Left lung (tissue), 14 donors: ENCODE measurements at places on chromosomes 11 and 22.

DNA sequence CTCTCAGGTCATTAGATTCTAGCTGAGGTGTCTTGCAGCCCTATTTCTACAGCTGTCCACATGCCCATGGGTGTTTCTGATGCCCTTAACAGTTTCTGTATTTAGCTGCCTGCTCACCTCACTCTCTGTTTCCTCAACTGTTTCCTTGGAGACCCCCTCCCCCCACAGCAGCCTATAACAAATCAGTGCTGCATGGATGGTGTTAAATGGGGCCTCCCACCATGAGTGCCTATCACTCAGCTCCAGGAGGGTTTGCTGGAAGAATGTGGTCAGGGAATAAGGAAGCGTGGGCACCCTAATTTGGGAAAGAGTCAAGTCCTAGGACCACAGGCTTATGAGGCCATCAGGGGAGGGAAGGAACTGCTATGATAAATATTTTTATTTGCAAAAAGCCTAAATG lies 8.6 kb downstream of the KLHL35 start:
- peaks cover 14% of the 10 kb centered on the region for H3K36me3 ChIP-seq
- peaks cover 20% of the 10 kb centered on the region for H3K27me3 ChIP-seq
- no peaks in the 10 kb centered on the region for H3K4me1 ChIP-seq
- no peak overlapping the region for H3K4me3 ChIP-seq
- no peak overlapping the region for H3K27ac ChIP-seq

GRCh38 chr22:45860201-45860600 lies 116.8 kb downstream of the WNT7B start:
- no peak overlapping the region for H3K27ac ChIP-seq
- DNase-seq = no peak
- peaks cover 8% of the 10 kb centered on the region for H3K4me1 ChIP-seq
- H3K36me3 ChIP-seq = no peaks in the 10 kb centered on the region

DNA sequence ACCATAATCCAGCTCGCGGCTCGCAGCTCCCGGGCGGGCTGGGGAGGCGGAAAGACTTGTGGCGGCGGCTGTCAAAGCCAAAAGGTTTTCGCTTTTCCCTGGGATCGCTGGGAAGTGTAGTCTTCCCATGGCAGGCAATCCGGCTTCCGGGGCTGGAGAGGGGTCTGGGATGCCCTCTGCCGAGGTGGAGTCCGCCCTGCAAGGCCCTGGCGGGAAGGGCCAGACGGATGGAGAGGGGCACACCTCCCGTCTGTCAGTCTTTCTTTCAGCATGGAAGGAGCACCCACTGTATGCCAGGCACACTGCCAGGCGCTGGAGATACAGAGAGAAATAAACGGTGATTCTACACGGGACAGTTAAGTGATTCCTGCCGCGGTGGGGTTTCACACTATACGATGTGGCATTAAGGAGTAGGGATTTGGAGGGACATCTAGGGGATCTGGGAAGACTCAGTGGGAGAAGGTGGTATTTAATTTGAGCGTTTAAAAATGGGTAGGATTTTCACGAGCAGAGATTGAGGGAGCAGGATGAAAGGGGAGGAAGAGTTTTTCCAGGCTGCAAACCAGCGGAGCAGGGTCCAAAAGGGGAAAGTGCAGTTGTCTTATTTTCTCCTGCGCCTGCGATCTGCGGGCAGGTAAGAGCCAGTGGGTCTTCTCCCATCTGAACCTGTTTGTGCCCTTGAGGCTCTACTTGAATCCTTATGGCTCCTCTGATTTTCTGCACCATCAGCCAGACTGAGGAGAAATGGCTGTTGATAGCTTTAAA lies at the start of gene BACE1:
Gene BACE1, minus strand, starts transcription at position 60 of the 765 bp plus-strand sequence. CDS start 461 bp downstream, outside the sequence.
- no peaks in the 10 kb centered on the region for H3K27me3 ChIP-seq
- H3K4me1 ChIP-seq = peaks cover 43% of the 10 kb centered on the region
- H3K36me3 ChIP-seq = no peaks in the 10 kb centered on the region
- H3K27ac ChIP-seq = no peak within 1 kb of the TSS
- peak; percentile 83 for DNase-seq

GRCh38 chr22:27137871-27138337 lies 480.5 kb downstream of the MIAT start:
- H3K4me3 ChIP-seq = no peak overlapping the region
- DNase-seq = no peak
- peaks cover 21% of the 10 kb centered on the region for H3K4me1 ChIP-seq
- H3K36me3 ChIP-seq = no peaks in the 10 kb centered on the region
- H3K27ac ChIP-seq = no peak overlapping the region
- H3K27me3 ChIP-seq = peaks cover 29% of the 10 kb centered on the region

DNA sequence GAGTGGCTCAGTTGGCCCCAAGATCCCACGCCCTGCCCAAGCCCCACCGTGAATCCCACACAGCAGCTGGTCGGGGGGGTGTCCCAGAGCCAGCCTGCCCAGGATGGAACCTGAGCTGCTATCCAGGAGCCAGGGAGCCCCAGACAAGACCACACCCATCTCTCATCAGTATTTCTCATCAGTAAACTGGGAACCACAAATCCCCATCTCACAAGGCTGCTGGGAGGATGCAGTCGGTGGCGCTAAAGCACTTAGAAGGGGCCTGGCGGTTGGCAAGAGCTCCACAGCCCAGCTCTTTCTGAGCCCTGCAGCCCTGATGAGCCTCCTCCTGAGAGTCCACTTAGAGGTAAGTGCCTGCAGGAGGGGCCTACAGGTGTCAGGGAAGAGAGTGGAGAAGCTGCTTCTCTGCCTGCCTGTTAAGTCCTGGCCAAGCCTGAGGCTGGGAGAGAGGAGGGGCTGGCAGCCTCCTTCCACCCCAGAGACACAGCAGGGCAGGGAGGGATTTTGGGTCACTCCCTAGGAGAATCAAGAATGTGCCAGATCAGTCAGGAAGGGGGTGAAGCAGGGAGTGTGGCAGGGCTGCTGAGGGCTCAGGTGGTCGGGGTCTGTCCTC lies 6.1 kb downstream of the FADS3 start:
- H3K36me3 ChIP-seq = no peaks in the 10 kb centered on the region
- no peak overlapping the region for H3K4me3 ChIP-seq
- H3K27ac ChIP-seq = no peak overlapping the region

DNA sequence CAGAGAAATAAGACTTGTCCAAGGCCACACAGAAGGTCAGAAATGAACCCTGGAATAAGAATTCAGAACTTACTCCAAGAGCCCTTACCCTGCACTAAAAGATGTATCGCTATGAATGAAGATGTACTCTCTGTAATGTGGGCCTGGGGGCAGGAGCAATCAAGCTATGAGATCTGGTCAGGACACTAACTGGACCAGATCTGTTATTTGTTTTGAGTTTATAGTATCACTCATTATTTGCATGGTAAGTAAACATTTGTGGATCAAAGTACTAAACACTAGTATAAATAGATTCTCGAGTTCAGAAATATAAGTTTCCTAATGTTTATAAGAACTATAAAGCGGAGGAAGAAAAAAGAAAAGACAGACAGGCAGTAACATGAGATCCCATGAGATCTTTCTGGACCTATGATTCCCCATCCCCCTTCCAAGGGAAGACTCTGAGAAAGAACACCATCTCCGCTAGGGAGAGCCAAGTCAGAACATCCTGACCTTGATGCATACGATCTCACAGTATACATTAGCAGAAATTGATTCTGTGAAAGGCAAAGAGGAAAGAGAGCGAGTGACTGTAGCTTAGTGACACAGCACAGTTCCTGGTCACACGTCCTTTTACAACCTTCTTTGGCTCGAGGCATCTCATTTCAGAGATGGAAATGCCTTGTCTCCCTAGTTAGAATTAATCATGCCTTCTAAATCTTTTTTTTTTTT lies 71.2 kb downstream of the USP35 start:
- H3K4me3 ChIP-seq = no peak overlapping the region
- DNase-seq = no peak
- H3K36me3 ChIP-seq = no peaks in the 10 kb centered on the region
- no peak overlapping the region for H3K27ac ChIP-seq
- no peaks in the 10 kb centered on the region for H3K27me3 ChIP-seq

- no peaks in the 10 kb centered on the region for H3K27me3 ChIP-seq
- DNase-seq = no peak
- no peak overlapping the region for H3K4me3 ChIP-seq
- no peak overlapping the region for H3K27ac ChIP-seq
Measured at GRCh38 chr11:5807580-5807979, 1.1 kb upstream of the OR52N2 start.

DNA sequence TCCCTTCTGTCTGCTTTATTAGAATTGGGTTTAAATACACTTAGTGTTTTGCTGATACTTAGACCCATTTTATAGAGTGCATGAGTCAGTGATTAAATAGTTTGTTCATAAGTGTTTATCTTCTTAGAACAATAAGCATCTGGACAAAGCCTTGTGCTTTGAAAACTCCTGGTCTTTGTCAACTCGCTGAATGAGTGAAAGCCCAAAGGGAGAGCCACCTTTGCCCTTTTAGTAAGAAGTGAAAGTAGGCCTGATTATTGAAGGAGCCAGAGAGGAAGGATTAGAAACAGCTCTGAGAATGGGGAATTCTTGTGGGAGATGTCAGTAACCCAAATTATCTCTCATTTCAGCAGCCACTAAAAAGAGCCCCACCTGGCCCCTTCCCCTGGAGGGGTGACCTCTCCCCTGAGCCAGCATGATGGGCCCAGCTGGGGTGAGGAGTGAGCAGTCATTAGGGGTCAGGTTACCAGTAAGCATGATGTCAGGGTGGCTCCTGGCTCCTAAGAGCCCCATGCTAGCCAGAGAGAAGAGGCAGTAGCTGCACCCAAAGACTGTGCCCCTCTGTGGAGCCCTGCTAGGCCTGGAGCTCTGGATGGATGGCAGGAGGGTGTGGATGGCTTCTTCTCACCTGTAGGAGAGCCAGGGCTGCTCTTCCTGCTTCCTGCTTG lies 125.1 kb upstream of the E2F8 start:
- H3K27me3 ChIP-seq = no peaks in the 10 kb centered on the region
- DNase-seq = no peak
- no peak overlapping the region for H3K4me3 ChIP-seq
- H3K4me1 ChIP-seq = no peaks in the 10 kb centered on the region
- no peaks in the 10 kb centered on the region for H3K36me3 ChIP-seq

- H3K27ac ChIP-seq = peak overlapping the region; percentile 20
- DNase-seq = no peak
- H3K4me1 ChIP-seq = peaks cover 73% of the 10 kb centered on the region
- H3K27me3 ChIP-seq = no peaks in the 10 kb centered on the region
- no peaks in the 10 kb centered on the region for H3K36me3 ChIP-seq
Measured at GRCh38 chr22:32827049-32827602, 25.6 kb downstream of the TIMP3 start.

DNA sequence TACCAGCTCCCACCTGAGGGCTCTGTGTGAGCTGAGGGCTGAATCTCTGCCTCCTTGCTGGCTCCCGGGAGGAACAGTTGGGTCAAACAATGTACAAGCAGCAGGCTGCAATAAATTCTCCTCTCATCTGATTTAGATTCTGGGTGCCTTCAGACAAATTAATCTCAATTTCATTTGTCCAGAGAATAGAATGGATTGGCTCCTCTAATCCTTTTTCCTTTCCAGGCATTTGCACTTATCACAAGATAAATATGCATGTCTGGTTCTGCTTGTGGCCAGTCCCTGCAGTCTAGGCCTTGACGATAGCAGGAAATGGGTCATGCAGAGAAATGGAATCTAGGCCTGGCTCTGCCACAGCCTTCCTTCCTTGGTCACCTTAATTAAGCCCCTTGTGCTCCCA lies 28.7 kb downstream of the UPB1 start:
- no peaks in the 10 kb centered on the region for H3K36me3 ChIP-seq
- H3K27me3 ChIP-seq = no peaks in the 10 kb centered on the region
- peaks cover 46% of the 10 kb centered on the region for H3K4me1 ChIP-seq
- no peak overlapping the region for H3K27ac ChIP-seq
- no peak for DNase-seq
- no peak overlapping the region for H3K4me3 ChIP-seq

DNA sequence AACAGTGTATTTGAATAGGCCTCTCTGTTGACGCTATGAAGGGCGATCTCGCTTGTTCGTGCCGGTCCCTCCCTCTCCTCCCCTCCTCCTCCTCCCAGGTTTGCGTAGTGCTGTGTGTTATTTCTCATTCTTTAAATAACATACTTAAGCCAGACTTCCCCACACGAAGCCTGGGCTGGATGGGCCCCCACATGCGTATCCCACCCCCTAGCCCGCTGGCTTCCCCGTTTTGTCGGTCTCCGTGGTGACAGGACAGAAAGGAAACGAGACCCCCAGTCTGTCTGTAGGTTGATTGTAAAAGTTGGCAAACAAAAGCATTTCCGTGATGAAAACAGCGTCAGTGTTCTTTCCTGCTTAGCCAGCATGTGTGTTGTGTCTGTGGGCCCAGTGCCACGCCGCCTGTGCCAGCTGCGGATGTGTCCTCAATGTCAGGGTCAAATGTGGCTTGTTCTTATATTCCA lies 27.3 kb downstream of the FAM118A start:
- peak overlapping the region; percentile 45 for H3K27ac ChIP-seq
- no peak overlapping the region for H3K4me3 ChIP-seq
- H3K36me3 ChIP-seq = no peaks in the 10 kb centered on the region
- no peaks in the 10 kb centered on the region for H3K27me3 ChIP-seq

DNA sequence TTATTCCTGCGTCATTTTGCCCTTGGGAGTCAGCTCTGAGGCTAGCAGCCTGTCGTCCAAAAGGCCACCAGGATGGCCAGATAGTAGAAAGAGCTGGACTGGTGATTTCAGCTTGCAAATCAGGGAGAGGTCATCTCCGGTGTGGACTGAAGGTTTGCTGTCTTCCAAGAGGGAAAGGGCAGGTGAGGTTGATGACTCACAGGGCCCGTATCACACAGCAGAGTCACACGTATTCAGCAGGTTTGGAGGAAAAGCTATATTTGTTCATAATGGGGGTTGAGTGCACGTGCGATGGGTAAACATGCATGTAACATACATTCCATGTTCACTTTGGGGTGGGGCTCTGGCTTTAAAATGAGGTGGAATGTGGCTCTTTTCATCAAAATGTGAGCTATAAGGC lies 25.6 kb downstream of the MRPL21 start:
- DNase-seq = no peak
- H3K36me3 ChIP-seq = no peaks in the 10 kb centered on the region
- no peak overlapping the region for H3K27ac ChIP-seq
- H3K4me1 ChIP-seq = no peaks in the 10 kb centered on the region

DNA sequence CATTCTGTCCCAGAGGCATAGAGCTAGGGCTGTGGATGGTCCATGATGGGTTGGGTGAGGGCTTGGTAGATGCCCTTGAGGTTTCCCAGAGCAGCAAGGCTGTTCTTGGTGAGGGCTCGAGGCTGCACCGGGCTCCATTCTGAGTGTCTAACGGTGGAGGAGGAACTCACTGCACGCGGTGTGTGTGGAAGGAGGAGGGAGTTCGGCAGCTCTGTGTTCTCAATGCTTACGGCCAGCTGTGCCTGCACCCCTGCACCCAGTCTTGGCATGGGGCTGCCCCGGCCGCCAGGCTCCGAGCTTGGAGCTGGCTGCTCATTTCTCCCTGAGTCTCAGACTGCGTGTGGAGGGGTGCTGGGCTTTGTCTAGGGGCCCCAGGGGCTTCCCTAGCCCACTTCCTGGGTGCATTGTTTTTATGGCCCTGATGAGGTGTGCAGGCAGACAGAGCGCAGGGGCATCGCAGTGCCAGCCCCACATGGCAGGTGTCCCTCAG lies 1247.1 kb downstream of the BRD1 start:
- peaks cover 9% of the 10 kb centered on the region for H3K4me1 ChIP-seq
- peaks cover 9% of the 10 kb centered on the region for H3K27me3 ChIP-seq
- DNase-seq = peak; percentile 44
- H3K36me3 ChIP-seq = no peaks in the 10 kb centered on the region

GRCh38 chr22:40425082-40425481 lies 54.7 kb downstream of the SGSM3 start:
- H3K36me3 ChIP-seq = peaks cover 5% of the 10 kb centered on the region
- H3K27ac ChIP-seq = no peak overlapping the region
- H3K27me3 ChIP-seq = no peaks in the 10 kb centered on the region
- H3K4me1 ChIP-seq = peaks cover 5% of the 10 kb centered on the region
- no peak for DNase-seq

GRCh38 chr11:64559351-64560138 lies 31.5 kb upstream of the SLC22A12 start:
- no peak overlapping the region for H3K4me3 ChIP-seq
- H3K27ac ChIP-seq = no peak overlapping the region
- peaks cover 28% of the 10 kb centered on the region for H3K27me3 ChIP-seq
